Activated naive CD4-positive, alpha-beta T cell treated with anti-CD3 and anti-CD28 coated beads, Interleukin-2, amount 50 U/mL, for 72 hours (primary cell): ENCODE measurements at places on chromosomes 1 and 21. TPM values are rescaled to one million over a fixed set of nuclear protein-coding genes. Genes with fewer than 3 reads are reported as not detected.

The THEMIS2 gene
- total RNA-seq, result 27.3 TPM

The INAVA gene
- total RNA-seq, result 0.09 TPM

The INSRR gene
- total RNA-seq, result 0.29 TPM

The MROH9 gene
- total RNA-seq, result not detected

The CHIT1 gene
- 2.2 TPM for total RNA-seq
